ENCODE measurements at places on chromosomes 11 and 22.

DNA sequence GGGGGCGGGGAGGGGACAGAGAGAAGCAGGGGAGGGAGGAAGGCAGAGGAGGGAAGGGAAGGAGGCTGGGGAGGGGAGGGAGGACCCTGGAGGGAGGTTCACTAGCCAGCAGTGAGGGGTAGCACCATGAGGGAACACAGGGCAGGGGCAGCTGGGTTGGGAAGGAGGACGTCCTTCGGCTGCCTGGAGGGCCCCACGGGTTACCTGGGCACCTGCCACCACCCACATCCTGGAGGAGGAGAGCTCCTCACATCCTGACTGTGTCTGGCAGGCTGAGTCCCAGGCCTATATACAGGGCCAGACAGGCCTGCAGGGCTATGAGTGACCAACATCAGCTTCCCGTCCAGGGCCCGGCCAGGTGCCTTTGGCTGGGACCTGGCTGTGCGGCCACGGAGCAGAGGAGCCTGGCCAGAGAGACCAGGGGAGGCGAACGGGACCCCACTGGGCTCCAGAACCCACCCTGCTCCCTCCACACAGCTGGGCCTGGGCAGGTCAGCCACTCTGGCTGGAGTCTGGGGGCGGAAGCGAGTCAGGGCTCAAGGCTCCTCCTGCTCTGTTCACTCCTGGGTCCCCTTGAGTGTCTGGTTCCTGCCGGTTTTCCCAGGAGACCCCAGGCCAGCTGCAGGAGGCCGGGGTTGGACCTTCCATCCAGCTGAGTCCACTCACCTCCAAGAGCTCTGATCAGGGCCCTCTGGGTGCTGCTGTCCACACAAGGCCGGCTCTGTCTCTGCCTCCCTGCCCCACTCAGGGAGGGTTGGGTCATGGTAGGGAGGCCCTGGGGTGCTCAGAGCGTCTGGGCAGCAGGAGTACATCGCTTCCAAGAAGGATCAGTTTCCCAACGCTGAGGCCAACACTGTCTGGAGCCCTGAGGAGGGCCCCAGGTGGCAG, 677.7 kb downstream of the BRD1 start:
- no peak for ATAC-seq

DNA sequence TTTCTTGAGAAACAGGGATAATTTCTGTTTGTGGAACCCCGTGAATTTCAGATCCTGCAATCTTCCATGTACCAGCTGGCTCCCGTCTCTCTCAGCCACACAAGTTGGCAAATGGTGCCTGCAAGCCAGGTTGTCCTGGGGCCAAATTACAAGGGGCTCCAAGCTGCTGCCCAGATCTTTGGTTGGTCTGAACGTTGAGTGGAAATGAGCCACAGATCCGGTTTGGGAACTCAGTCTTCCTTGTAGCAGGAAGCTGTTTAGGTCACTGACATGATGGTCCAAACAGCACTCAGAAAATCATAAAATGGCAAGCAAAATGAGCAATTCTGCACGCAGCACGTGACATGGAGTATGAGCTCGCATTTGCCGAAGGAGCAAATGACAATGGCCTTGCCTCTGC, 1496.4 kb downstream of the TBC1D22A start:
- ATAC-seq = no peak

- no peak for ATAC-seq
Observed at GRCh38 chr11:75114465-75114864, 17.8 kb upstream of the OR2AT4 start.

- ATAC-seq = no peak
Observed at GRCh38 chr11:1086171-1087102, 11.8 kb downstream of the MUC2 start.

DNA sequence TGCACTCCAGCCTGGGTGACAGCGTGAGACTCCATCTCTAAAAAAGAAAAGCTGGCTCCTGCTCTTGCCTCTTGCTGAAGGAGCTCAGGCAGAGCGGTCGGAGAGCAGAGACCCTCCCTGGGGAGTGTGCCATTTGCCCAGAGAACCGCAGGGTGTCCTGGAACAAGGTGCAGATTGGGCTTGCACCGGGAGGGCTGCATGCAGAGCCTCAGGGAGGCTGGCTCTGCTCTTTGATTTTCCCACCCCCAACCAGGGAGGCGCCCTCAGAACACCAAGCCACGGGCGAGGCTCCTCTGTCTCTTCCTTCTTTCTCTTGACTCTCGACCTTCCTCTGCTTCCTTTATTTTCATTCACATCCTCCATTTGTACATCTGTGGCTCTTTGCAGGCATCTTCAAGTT, 889.1 kb downstream of the OPCML start:
- ATAC-seq = no peak

DNA sequence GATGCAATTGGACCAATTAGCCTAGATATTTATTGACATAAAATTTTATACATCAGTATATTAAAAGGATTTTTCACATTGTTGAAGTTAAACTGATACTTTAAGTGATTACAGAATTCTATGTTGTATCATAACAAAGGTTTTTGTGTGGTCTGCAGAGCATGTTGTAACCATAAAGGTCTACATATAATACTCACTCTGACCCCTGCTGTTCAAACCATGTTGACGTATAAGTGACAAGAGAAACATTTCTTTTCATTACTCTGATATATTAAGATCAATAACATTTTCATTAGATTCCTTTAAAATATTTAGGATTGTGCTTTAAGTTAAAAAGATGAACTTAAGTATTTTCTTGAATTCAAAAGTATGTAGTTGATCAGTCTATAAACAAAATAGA, 63.9 kb downstream of the GAS2 start:
- no peak for ATAC-seq

- no peak for ATAC-seq
Observed at GRCh38 chr11:102426000-102426399, 26.6 kb downstream of the TMEM123 start.

- no peak for ATAC-seq
Observed at GRCh38 chr11:114253771-114254170, 42.4 kb upstream of the NNMT start.

GRCh38 chr11:22920939-22921565, 60.8 kb upstream of the CCDC179 start:
- ATAC-seq = peak; percentile 71

DNA sequence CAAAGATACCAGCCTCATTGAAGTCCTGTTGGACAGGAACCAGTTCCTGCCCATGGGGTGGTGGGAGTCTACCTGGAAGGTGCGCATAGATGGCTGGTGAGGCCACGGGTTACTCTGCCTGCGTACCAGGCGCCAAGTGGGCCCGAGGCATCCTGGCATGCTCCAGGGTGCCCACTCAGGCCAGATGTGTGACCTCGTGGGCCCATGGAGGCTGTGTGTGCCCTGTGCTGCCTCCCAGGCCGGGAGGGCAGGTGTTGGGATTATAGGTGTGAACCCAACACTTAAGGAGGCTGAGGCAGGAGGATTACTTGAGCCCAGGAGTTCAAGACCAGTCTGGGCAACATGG, 23.1 kb downstream of the TANGO2 start:
- ATAC-seq = no peak

DNA sequence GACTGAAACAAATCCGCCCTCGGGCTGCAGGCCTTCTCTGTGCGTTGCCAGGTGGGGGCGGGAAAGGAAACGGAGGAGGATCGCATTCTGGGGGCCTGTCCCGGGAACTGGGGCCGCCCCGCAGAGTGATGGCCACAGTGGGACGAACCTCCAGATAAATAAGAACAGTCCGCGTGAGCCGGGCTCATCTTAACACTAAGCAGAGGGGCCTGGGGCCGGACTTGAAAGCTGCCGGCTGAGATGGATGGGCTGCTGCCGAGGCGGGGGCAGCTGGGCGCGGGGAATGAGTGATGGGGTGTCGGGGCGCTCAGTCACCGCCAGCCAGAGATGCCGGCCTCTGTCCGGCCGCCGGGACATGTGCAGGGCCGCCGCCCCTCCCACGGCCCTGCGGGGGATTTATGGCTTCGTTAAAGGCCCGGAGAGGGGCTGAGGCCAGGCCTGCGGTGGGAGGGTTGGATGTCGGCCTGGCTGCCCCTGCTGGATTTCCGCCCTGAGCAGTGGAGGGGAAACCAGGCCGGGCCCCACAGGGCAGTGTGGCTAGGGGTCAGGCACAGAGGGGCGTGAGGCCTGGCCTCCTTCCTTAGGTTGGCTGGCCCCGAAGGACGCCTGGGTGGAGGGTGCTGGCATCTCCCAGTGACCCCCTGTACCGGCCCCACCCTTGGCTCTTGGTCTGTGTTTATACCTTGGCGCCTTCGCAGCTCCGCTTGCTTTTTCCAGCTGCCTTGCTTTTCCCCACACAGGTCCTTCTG, 45.3 kb upstream of the CD82 start:
- no peak for ATAC-seq

GRCh38 chr11:126815111-126815510, 185.5 kb downstream of the KIRREL3 start:
- no peak for ATAC-seq

DNA sequence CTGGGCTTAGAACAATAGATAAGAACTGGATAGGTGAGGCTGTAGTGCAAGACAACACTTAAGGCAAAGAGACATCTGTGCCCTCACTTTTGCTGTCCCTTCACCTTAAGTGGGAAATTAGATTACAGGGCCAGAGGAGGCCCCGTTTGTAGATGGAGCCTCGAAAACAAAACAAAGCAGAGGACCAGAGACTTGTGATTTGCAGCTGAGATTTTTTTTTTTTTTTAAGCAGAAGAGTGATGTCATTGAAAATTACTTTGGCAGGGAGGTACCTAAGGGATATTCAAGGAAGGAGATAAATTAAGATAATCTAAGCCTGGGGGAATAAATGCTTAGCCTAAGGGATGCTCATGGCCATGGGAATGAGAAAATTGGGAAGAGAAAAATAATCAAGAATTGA, 31.4 kb downstream of the ZC3H12C start:
- no peak for ATAC-seq

DNA sequence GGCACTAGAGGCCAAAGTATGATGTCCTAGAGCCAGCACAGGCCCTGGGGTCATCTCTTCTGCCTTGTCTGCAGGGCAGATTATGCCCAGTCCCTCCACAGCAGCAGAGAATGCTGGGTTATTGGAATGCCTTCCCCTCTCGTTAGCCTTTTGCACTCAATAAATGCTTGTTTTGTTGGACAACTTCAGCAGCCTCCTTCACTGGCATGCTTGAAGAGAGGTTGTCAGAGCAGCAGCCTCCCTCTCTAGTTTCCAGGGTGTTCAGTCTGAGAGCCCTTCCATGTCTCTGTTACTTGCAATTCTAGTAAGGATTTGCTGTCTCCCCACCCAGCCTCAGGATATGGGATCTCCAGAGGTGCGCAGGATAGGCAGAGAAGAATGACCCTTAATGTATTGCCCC, 82.9 kb downstream of the PKNOX2 start:
- no peak for ATAC-seq

- ATAC-seq = no peak
Observed at GRCh38 chr11:18987454-18988231, 48.4 kb upstream of the MRGPRX1 start.

DNA sequence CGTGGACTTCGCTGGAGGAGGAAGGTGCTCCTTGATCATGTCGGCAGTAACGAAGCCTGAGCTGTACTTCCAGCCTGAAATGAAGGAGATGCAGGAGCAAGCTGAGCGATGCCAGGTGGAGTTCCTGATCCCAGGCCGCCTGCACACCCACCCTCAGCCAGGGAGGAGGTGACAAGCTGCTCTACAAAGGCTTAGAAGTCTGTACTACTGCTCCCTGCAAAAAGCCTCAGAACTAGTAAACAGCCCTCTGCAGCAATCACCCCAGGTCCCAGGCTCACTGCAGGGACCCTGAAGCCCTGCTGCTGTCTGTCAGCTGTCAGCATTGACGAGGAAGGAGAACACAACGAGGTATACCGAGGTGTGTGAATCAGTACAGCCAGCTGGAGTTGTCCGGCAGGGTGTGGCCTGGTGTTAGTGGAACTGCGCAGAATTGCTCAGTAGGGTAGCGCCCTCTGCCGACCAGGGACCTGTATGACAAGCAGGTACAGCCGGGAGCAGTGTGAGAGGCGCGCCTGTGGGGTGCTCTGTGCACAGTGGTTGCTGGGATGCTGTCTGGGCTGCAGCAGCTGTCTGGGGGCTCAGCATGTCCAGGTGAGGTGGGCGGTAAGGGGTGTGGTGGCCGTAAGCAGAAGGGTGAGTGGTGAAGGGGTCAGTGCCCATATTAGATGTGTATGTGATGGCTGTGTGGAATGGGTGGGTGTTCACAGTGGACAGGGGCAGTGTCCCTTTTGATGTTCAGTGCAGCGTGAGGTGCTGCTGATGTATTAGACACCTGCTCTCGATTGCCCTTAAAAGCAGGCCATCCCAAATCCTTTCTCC, 7.6 kb downstream of the CYB5R2 start:
- ATAC-seq = peak; percentile 97

DNA sequence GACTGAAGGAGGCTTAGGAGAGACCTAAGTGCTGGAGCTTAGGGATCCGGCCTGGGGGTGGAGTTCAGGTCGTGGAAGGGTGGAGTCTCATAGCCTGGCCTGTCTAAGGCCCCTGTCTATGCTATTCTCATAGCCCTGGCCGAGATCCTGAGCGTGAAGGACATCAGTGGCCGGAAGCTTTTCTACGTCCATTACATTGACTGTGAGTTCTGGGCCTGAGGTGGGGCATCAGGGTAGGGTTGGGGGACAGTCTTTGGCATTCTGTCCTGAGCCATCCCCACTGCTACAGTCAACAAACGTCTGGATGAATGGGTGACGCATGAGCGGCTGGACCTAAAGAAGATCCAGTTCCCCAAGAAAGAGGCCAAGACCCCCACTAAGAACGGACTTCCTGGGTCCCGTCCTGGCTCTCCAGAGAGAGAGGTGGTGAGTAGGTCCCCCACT, 603 bp downstream of the KAT5 start:
- no peak for ATAC-seq

DNA sequence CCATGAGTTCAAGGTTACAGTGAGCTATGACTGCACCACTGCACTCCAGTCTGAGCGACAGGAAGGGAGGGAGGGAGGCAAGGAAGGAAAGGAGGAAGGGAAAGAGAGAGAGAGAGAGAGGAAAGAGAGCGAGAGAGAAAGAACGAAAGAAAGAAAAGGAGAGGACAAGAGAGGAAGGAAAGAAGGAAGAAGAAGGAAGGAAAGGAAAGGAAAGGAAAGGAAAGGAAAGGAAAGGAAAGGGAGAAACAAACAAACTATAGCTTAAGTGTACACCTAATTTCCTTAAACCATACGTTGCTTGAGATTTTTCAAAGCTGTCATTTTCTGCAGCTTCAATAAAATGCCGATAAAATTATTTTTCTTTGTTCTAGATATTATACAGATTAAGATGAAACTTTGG, 80.2 kb upstream of the APOA1 start:
- no peak for ATAC-seq

DNA sequence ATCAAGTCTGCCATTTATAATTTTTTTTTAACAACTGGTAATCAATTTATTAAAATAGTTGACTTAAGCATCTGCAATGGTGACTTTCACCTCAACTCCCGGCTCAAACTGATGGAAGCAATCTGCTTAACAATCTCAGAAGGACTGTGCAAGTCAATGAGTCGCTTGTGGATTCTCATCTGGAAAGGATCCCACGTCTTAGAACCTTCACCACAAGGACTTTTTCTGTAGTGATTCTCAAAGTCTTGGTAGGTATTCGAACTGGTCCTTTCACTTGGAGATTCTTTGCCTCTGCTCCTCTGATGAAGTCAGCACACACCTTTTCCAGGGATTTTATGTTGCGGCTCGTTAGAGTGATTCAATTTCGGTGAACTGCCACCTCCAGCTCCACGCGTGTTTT, 7.3 kb downstream of the RSF1 start:
- ATAC-seq = no peak

Measured in stimulated activated memory B cell treated with anti-CD40 and anti-IgM and Interleukin-4, amounts not matched to agents 10 μg/mL and 1 μg/mL and 100 μg/mL, for 72 hours (primary cell).